Stimulated activated CD4-positive, alpha-beta T cell treated with anti-CD3 and anti-CD28 coated beads, Interleukin-12 subunit alpha, Interleukin-12 subunit beta, amount 100 ng/mL, for 24 hours (primary cell): ENCODE measurements at places on chromosomes 12 and 14.

- no peak for DNase-seq
Observed at GRCh38 chr14:42112108-42112507, 505.4 kb downstream of the LRFN5 start.

DNA sequence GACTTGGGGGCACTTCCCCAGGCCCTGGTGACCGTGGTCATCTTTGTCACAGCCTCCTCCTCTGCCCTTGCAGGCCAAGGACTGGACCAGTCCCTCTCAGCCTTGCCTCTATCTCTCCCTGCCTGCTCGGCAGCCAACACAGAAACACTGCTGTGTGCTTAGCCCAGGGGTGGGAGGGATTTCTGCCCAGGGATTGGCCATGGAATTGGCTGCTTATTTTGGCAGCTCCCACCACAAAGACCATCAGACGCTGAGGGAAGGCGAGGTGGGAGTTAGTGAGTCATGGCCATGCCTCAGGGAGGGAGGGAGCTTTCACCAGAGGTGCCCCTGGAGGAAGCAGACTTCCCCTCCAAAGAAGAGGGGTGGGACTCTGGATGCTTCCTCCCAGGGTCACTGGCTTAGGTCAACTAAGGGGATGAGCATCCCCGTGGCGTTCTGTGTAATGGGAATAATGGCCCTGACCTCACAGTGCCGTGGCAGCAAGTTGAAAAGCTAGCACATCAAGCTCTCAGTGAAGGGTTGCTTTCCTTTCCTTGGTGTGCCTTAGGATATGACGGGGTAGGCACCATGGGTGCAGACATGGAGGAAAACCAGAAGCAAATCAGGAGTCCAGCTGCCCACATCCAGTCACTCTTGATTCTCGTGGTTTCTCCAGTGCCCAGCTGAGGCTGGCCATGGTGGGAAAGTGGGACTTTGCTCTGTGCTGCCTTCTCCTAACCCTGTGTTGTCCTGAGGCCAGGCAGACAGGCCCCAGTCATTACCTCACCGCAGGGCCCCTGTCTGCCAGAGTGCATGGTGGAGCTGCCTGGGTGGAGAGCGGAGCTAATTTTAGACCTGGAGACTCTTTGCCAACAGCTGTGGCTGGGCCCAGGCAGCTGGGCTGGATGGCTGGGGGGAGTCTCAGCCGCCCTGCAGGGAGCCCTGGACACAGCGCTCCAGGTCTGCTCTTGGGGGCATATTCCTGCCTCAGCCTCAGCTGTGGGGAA is 21.4 kb downstream of the B4GALNT3 start:
- no peak for DNase-seq

DNA sequence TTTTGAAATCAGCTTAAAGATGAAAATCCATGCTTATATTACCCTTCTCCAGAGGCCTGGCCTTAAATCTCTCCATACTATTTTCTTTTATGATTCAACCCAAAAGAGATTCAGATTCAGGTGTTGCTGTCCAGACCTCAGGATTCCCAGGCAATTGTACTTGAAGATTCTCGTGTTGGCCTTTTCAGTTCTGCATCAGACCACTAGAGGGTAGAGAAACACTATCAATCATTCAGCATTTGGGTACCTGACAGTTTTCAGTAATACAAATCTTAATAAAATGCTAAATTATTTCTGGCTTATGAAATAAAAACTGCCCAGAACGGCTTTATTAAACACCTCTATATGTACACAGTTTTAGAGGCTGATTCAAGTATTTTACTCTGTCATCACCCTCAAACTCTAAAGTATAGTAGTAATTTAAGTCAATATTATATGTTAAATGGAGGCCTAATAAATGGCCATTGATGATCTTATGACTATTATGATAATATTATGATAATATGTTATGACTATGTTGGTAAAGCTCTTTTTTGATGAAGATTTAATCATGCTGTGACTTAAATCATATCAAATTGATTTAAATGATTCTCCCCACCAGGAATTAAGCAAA is 301.1 kb downstream of the DUSP6 start:
- DNase-seq, result no peak

DNA sequence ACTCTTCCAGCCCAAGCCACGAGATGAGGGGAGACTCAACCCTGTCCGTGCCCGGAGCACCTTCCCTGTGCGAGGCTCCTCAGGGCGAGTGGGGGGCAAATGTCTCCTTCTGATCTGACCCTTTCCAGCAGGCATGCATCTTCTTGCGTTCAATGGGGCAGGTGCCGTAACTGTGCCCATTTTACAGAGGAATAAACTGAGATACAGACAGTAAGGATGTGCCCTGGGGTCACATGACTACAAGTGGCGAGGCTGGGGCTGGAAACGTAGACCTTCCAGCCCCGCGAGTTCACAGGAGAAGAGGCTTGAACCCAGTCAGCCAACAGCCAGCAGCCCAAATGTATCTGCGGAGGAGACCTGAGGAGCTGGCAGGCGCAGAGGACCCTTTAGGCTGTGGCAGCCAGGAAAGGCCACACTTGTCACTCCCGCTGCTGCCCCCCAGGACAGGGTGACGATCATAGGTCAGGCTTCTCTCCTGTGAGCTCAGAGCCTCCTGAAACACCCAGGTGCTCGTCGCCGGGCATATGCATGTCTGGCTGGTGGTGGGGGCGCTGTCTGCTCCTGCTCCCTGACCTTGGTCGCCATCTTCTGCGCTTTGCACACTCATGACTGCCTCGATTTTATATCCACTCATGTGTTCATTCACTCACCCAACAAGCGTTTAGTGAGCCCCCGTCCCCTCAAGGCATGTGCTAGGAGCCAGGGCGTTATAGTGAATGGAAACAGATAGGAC is 41.7 kb downstream of the CCDC88C start:
- no peak for DNase-seq

GRCh38 chr12:6667559-6668210 is 4.8 kb upstream of the ING4 start:
- no peak for DNase-seq

- no peak for DNase-seq
Observed at GRCh38 chr14:69955855-69956845, 76.9 kb downstream of the SMOC1 start.

GRCh38 chr12:130438243-130438620 is 100.5 kb downstream of the PIWIL1 start:
- no peak for DNase-seq

- DNase-seq, result no peak
Observed at GRCh38 chr14:41285186-41285748, 321.4 kb upstream of the LRFN5 start.

DNA sequence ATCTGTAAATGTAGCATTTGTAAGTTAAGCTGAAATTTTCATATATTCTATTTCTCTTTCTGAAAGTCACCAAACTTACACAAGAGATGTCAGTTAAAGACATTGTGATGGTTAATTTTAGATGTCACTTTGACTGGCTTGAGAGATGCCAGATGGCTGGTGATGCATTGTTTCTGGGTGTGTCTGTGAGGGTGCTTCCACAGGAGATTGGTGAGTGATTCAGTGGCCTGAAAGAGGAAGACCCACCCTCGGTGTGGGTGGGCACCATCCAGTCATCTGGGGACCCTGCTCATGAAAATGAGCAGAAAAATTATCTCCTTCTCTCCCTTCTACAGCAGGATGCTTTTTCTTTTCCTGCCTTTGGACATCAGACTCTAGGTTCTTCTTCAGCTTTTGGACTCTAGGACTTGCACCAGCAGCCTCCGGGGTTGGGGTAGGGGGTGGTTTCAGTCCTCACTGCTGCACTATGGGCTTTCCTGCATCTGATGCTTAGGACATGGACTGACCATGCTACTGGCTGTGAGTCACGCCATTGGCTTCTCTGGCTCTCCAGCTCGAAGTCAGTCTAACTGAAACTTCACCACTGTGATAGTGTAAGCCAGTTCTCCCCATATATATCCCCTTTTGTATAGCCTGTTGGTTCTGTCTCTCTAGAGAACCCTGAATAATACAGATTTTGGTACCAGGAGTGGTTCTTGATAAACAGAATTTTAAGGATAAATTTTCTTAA is 20.9 kb downstream of the PDE6H start:
- DNase-seq, result no peak

GRCh38 chr12:1864867-1865266 is 44.5 kb downstream of the LRTM2 start:
- no peak for DNase-seq

GRCh38 chr14:87575378-87575777 is 417.6 kb downstream of the GALC start:
- DNase-seq, result no peak

- DNase-seq, result no peak
Observed at GRCh38 chr12:105600911-105601545, 270.5 kb downstream of the C12orf75 start.

- no peak for DNase-seq
Observed at GRCh38 chr14:75597149-75597548, 18.7 kb downstream of the FLVCR2 start.

DNA sequence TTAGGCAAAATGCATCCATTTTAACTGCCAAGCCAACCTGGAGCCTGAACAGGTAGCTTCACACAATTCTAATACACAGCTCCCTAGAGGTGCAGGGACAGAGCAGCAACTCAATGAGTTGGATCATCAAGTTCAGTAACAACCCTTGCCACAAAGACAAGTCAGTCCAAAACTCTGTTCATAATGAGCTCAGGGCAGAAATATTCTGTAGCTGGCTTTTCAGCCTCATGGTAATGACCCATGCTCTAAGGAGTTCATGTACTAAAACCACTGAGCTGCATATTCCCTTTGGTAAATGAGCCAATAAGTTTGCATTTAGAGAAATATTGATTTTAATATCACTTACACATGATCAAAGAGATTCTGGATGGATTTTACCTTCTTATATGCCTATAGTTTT is 316.1 kb downstream of the SEC23A start:
- DNase-seq, result no peak

GRCh38 chr12:131830914-131831571 is 2.9 kb downstream of the MMP17 start:
- DNase-seq, result peak; percentile 17

- DNase-seq, result no peak
Observed at GRCh38 chr14:102779084-102779462, 1.8 kb downstream of the TRAF3 start.

GRCh38 chr12:119780786-119781434 is 96.2 kb downstream of the CIT start:
- DNase-seq, result no peak

GRCh38 chr12:113244047-113244460 is 22.8 kb downstream of the TPCN1 start:
- DNase-seq, result no peak

DNA sequence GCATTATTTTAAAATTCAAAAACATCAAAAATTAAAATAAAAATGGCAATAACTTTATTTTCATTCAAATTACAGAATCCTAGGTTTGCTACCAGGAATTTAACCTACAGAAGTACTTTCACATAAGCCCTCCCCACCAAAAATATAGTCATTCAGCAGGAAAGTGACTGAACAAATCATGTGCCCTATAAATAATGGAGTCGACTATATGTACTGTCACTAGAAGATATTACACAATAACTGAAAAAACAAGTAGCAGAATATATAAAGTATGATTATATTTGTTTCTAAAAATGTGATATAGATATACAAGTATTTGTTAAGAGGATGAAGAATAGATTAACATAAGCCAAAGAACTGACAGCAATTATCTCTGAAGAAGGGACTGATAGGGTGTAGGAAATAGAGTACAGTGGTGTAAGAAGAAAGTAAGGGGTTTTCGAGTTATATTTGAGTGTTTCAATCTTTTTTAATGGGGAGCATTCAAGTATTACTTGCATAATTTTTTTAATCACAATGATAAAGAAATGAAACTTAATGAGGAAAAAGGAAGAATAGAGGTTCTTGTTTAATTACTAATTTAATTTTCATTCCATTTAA is 7.9 kb downstream of the C2CD5 start:
- DNase-seq, result no peak

DNA sequence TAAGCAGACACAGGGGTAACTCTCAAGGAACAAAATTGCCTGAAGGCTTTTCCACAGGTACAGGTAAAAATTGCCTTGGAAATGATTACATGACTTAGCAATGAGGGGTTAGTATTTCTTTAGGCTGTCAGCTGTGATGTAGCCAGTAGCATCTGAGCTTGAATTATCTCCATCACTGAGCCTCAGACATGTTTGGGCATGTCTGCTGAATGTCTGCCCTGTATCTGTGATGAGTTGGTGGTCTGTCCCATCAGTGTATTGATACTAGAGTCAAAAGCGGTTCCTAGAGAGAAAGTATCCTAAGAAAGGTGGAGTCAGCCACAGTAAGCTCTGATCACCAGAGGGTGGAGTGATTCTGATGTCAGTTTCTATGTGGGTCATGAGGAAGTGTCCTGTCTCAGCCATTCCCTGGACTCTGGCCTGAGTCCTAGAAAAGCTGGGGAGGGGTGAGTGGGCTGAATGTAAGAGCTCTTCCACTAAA is 16.3 kb downstream of the AKAP6 start:
- no peak for DNase-seq

DNA sequence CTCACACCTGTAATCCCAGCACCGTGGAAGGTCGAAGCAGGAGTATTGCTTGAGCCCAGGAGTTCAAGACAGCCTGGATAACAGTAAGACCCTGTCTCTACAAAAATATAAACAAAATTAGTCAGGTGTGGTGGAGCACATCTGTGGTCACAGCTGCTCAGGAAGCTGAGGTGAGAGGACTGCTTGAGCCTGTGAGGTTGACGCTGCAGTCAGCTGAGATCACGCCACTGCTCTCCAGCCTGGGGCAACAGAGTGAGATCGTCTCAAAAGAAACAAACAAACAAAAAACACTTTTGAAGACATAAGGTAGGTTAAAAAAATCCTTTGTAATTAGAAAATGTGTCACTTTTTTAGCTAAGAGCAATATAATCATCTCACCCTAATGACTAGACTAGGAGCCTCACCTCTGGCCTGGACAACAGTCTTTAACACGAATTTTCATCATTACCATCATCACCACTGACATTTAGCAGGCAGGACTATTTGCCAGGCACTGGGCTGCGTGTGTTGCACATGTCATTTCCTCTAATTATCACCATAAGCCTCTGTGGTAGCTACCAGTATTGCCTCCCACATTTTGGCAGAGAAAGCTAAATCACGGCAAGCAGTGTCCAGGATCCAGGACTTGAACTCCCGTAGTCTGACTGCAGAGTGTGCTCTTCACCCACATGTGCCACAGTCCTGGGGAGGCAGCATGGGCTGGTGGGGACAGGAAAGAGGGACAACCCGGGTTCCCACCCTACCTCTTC is 4.6 kb upstream of the SYCP3 start:
- DNase-seq, result no peak

DNA sequence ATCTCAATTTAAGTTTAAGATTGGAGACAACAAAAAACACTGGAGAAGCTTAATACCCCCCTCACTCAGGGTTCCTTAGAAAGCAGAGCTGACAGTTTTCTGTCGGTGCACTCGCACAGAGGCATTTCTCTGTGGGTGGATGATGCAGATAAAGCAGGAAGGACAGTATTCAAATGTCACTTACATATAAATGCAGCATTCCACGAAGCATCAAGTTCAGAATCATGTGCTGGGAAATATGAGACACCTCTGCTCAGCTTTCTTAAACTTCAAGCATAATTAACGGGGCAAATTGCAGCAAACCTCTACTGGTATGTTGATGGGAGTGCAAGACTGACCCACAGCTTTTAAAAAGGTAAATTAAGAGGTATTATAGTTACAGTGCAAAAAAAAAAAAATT is 68.7 kb downstream of the DICER1 start:
- DNase-seq, result no peak

DNA sequence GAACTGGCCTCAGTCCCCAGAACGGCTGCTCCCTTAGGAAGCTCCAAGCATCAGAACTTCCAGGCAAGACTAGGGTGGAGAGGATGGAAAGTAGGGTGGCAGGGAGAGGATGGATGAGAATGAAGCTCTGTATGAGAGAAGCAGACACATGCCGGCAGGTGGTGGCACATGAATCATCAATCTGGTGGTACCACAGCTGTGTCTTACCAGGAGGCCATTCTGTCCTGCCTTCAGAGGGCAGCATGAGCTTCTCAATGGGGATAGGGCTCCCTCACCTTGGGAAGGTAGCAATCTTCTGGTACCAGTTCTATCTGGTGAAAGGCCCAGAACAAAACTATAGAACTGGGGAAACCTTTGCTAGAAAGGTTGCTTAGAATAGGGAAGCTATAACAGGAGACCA is 55.4 kb upstream of the PYGL start:
- no peak for DNase-seq
